T-helper 2 cell treated with Interferon-gamma antibody and Interleukin-4, amounts not matched to agents 100 ng/mL and 5 ng/mL, for 36 hours (primary cell): ENCODE measurements at places on chromosomes 7 and 10. TPM values are rescaled to one million over a fixed set of nuclear protein-coding genes. Genes with fewer than 3 reads are reported as not detected.

The CARD11 gene
- total RNA-seq, result 104 and 108 TPM in 2 replicates

The C10orf143 gene
- 3.9 and 4.9 TPM in 2 replicates for total RNA-seq

The DNA2 gene
- total RNA-seq, result 43.6 and 48.0 TPM in 2 replicates

The PRSS37 gene
- total RNA-seq, result not detected in 2 replicates

The HOGA1 gene
- total RNA-seq, result not detected in 2 replicates

The ANKRD61 gene
- 0.18 TPM in 1 of 2 replicates, not detected in the other for total RNA-seq

The AKR1C1 gene
- total RNA-seq, result 1.7 and 1.9 TPM in 2 replicates

The PRLHR gene
- not detected in 2 replicates for total RNA-seq
